DMS153 (cell line): ENCODE measurements at places on chromosomes 3 and 15.

DNA sequence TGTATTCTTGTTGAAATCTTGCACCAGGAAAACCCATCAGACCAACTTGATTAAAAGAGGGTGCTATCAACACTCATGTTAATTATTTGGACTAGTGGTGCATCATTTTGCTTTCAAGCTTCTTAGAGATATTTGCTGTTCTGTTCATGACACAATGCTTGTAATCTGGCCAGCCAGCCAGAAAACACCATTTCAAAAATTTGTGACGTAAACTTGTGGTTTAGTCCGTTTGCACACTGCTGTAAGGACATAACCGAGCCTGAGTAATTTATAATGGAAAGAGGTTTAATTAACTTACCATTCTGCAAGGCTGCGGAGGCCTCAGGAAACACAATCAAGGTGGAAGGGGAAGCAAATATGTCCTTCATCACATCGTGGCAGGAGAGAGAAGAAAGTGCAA, 374.3 kb upstream of the TGFBR2 start:
- DNase-seq: no peak

DNA sequence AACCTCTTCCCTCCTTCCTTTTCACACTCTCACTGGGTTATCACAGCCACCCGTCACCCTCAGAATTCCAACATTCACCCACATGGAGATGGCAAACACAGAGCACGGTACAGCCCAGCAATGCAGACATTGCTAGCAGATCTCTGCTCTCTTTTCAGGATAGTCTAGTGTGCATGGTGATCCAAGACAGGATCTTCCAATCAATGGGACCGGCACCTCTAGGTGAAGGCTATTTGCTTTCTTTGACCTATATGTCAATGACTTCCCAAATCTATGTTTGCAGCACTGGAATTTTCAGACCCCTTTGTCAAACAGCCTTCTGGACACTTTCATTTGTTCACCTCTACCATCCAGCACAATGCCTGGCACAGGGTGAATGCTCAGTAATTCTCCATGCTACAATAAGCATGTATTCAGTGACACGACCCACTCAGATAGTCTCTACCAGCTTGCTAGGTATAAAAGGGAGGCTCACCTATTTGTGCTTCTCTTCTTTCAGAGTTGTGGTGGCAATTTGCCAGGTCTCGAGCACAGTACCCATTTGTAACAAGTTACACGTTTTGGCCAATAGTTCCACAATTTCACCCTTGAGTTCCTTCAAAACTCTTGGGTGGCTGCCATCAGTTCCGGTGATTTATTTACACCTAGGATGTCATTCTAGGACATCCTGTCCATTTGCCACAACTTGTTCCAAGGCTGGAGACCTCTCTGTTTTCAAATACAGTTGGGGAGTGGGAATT, 279.1 kb upstream of the ICE2 start:
- no peak for DNase-seq

DNA sequence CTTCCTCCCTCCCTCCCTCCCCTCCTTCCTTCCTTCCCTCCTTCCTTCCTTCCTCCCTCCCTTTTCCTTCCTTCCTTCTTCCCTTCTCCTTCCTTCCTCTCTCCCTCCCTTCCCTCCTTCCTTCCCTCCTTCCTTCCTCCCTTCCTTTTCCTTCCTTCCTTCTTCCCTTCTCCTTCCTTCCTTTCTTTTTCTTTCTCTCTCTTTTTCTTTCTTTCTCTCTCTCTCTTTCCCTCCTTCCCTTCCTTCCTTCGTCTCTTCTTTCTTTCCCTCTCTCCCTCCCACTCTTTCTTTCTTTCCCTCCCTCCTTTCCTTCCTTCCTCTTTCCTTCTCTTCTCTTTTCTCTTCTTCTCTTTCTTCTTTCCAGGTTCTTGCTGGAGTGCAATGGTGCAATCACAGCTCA, 1.9 kb upstream of the ZNF662 start:
- no peak for DNase-seq

GRCh38 chr3:69385723-69386555, at the start of gene FRMD4B:
Gene FRMD4B (minus strand): TSS chr3:69386088. CDS start chr3:69385989, 99 bp downstream.
- peak; percentile 1 for DNase-seq
